ENCODE measurements at places on chromosomes 2 and 18. TPM values are rescaled to one million over a fixed set of nuclear protein-coding genes. Genes with fewer than 3 reads are reported as not detected.

The PMAIP1 gene
- 60.5 TPM for polyA plus RNA-seq

The BOLL gene
- not detected for polyA plus RNA-seq

The CD8B2 gene
- 0.11 TPM for polyA plus RNA-seq

The METAP1D gene
- 17.7 TPM for polyA plus RNA-seq

The POTEI gene
- 0.04 TPM for polyA plus RNA-seq

The SH3BP4 gene
- 34.0 TPM for polyA plus RNA-seq

The CD8A gene
- polyA plus RNA-seq = 1.6 TPM

The DAW1 gene
- polyA plus RNA-seq = not detected

The ASB18 gene
- polyA plus RNA-seq = 4.2 TPM

The CMPK2 gene
- polyA plus RNA-seq = 4.9 TPM

The GPR35 gene
- 1.8 TPM for polyA plus RNA-seq

The TEX44 gene
- not detected for polyA plus RNA-seq

The PRSS56 gene
- 1.4 TPM for polyA plus RNA-seq

The AFF3 gene
- 4.2 TPM for polyA plus RNA-seq

The ALLC gene
- not detected for polyA plus RNA-seq

The VWC2L gene
- polyA plus RNA-seq = not detected

The RDH14 gene
- polyA plus RNA-seq = 24.1 TPM

The TRIM54 gene
- 34.2 TPM for polyA plus RNA-seq

The SRD5A2 gene
- polyA plus RNA-seq = 0.08 TPM

The LRRTM4 gene
- 3.3 TPM for polyA plus RNA-seq

The C2orf66 gene
- 0.15 TPM for polyA plus RNA-seq

The IL18R1 gene
- polyA plus RNA-seq = not detected

The SERPINB4 gene
- polyA plus RNA-seq = 2.2 TPM

The ABCG8 gene
- 0.11 TPM for polyA plus RNA-seq

The GREB1 gene
- polyA plus RNA-seq = 9.1 TPM

The METTL8 gene
- polyA plus RNA-seq = 14.9 TPM

The CNGA3 gene
- 0.79 TPM for polyA plus RNA-seq
